ENCODE measurements at places on chromosomes 5 and 9. TPM values are rescaled to one million over a fixed set of nuclear protein-coding genes. Genes with fewer than 3 reads are reported as not detected.

STC2 gene
- 72.4 TPM for total RNA-seq

CNTNAP3 gene
- 63.9 TPM for total RNA-seq

SLC9A3 gene
- 1.7 TPM for total RNA-seq

AUH gene
- 22.2 TPM for total RNA-seq

SUSD3 gene
- total RNA-seq = 0.83 TPM

TCOF1 gene
- total RNA-seq = 27.4 TPM

FTMT gene
- not detected for total RNA-seq

ANKRD31 gene
- 0.06 TPM for total RNA-seq

MELK gene
- total RNA-seq = 0.66 TPM

PCDHGC5 gene
- 3.7 TPM for total RNA-seq

NKD2 gene
- total RNA-seq = 6.5 TPM

TPPP gene
- total RNA-seq = 28.7 TPM

CATSPER3 gene
- 0.65 TPM for total RNA-seq

SH3RF2 gene
- 0.66 TPM for total RNA-seq

PCDHGA12 gene
- total RNA-seq = 13.7 TPM

PCDHB7 gene
- 2.8 TPM for total RNA-seq

DNA sequence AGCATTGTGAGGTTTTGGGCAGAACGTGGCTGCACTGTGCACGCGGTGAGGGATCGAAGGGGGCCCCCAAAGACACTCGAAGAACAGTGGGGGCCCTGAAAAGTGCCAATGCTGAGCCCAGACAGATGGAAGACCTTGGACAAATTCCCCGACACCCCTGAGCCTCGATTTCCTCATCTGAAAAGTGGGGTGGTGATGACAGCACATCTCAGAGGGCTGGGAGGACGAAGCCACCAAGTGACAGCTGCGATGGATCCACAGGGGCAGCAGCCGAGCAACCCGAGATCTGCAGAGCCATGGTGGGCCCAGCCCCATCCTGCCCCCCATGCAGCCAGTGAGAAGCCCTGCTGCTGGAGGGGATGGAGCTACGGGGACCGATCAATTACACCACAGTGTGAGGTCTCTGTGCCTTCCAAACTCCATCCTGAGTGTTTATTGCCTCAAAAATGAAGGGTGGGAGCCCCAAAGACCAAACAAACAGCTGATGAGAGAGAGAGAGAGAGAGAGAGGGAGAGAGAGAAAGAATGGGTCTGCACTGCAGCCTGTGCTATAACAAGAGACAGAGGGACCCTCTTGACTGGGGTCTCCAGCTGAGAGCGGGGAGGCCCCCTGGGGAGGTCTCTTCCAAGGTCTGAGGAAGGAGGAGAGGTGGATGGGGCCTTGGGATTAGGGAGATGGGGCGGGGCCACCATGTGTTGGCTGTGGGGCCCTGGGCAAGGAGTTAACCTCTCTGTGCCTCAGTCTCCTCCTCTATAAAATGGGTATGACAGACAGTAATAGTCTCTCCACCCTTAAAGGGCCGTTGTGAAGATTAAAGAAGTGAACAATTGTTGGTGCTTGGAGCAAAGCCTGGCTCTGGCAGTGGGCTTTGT lies 134.4 kb upstream of the IER5L start:
- H3K4me3 ChIP-seq = no peak overlapping the region
- H3K36me3 ChIP-seq = no peaks in the 10 kb centered on the region
- no peaks in the 10 kb centered on the region for H3K27me3 ChIP-seq
- DNase-seq = no peak

- H3K27ac ChIP-seq = no peak overlapping the region
- H3K4me3 ChIP-seq = no peak overlapping the region
- peaks cover 10% of the 10 kb centered on the region for H3K4me1 ChIP-seq
- DNase-seq = no peak
- H3K36me3 ChIP-seq = peaks cover 68% of the 10 kb centered on the region
These were observed 18.9 kb downstream of the SQSTM1 start for GRCh38 chr5:179839328-179840256.

GRCh38 chr5:159642379-159642778 lies 273.9 kb upstream of the ADRA1B start:
- peaks cover 4% of the 10 kb centered on the region for H3K4me1 ChIP-seq
- peak; percentile 57 for DNase-seq
- no peak overlapping the region for H3K4me3 ChIP-seq
- H3K27ac ChIP-seq = no peak overlapping the region
- no peaks in the 10 kb centered on the region for H3K27me3 ChIP-seq
- H3K36me3 ChIP-seq = no peaks in the 10 kb centered on the region

GRCh38 chr5:77398896-77399295 lies 93.2 kb downstream of the WDR41 start:
- H3K27me3 ChIP-seq = no peaks in the 10 kb centered on the region
- H3K36me3 ChIP-seq = no peaks in the 10 kb centered on the region
- no peak overlapping the region for H3K27ac ChIP-seq
- DNase-seq = no peak
- no peaks in the 10 kb centered on the region for H3K4me1 ChIP-seq

GRCh38 chr9:113483676-113484257 lies 20.2 kb downstream of the RGS3 start:
- H3K27ac ChIP-seq = peak overlapping the region; percentile 86
- H3K4me3 ChIP-seq = no peak overlapping the region
- no peaks in the 10 kb centered on the region for H3K27me3 ChIP-seq
- H3K36me3 ChIP-seq = no peaks in the 10 kb centered on the region
- H3K4me1 ChIP-seq = peaks cover 74% of the 10 kb centered on the region

GRCh38 chr5:141618030-141618803 lies 583 bp downstream of the DIAPH1 start:
- H3K4me3 ChIP-seq = peak overlapping the region; percentile 84
- peak overlapping the region; percentile 91 for H3K27ac ChIP-seq
- H3K36me3 ChIP-seq = peaks cover 25% of the 10 kb centered on the region
- H3K27me3 ChIP-seq = no peaks in the 10 kb centered on the region
- peaks cover 31% of the 10 kb centered on the region for H3K4me1 ChIP-seq
- DNase-seq = no peak

DNA sequence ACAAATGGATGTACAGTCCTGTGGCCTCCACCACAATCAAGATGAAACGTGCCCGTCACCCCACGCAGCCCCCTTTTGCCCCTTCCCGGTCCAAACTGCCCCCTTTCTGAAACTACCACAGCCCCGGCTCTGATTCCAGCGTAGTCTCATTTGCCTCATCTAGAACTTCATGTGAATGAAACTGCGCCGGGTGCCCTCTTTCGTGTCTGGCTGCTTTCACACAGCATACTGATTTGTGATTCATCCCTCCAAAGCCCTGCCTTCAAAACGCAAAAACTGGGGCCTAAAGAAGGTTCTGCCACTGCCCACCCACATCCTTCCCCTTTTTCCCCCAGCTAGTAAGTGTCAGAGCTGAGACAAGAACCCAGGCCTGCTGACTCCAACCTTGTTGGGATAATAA lies 31.5 kb upstream of the NCS1 start:
- H3K27me3 ChIP-seq = no peaks in the 10 kb centered on the region
- H3K36me3 ChIP-seq = peaks cover 7% of the 10 kb centered on the region
- peak overlapping the region; percentile 78 for H3K27ac ChIP-seq

- H3K4me3 ChIP-seq = peak within 1 kb of the TSS; percentile 90
- H3K27me3 ChIP-seq = no peaks in the 10 kb centered on the region
- DNase-seq = no peak
- peaks cover 19% of the 10 kb centered on the region for H3K36me3 ChIP-seq
These were observed at the start of gene LPCAT1 for GRCh38 chr5:1523793-1524480. TSS of gene LPCAT1 (minus strand) at chr5:1523960. CDS start at chr5:1523844, 116 bp downstream.

DNA sequence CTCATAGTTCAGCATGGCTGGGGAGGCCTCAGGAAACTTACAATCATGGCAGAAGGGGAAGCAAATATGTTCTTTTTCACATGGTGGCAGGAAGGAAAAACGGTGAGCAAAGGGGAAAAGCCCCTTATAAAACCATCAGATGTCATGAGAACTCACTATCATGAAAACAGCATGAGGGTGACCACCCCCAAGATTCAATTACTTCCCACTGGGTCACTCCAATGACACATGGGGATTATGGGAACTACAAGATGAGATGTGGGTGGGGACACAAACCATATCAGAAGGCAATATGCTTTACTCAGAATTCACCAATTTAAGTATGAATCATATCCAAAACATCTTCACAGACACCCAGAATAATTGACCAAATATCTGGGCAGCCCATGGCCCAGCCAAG lies 19.7 kb downstream of the MAT2B start:
- H3K27me3 ChIP-seq = no peaks in the 10 kb centered on the region
- no peak for DNase-seq
- H3K4me3 ChIP-seq = no peak overlapping the region
- no peaks in the 10 kb centered on the region for H3K4me1 ChIP-seq
- H3K27ac ChIP-seq = no peak overlapping the region

DNA sequence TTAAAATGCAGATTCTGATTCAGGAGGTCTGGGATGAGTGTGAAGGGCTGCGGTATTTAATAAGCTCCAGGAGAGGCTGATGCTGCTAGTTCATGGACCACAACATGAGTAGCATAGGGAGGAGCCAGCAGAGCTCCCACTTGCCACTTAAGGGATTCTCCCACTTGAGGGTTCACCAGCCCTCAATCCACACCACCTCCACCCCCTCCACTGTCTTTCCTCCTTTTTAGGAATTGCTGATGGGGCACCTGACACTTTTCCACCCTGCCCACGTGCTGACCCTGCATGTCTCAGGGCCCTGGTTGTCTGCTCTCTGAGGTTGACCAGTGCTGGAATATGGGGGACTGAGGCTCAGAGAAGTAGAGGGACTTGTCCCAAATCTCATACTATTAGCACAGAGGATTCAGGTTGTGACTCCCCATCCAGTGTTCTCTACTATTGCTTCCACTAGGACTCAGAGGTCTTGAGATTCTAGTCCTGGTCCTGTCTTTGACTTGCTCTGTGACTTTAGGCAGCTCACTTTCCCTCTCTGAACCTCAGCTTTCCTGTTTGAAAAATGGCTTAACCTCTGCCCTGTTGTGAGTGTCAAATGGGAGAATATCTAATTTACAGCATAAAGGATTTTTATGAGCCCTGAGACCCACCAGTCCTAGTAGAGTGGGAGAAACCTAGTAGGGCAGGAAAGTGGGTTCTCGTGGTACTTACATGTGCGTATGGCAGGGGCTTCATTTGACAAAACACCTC lies 72.9 kb downstream of the PPARGC1B start:
- peaks cover 99% of the 10 kb centered on the region for H3K4me1 ChIP-seq
- no peak overlapping the region for H3K4me3 ChIP-seq
- no peaks in the 10 kb centered on the region for H3K36me3 ChIP-seq
- no peaks in the 10 kb centered on the region for H3K27me3 ChIP-seq
- DNase-seq = no peak
- H3K27ac ChIP-seq = peak overlapping the region; percentile 90

GRCh38 chr9:106324591-106325280 lies 538.2 kb upstream of the ZNF462 start:
- no peak for DNase-seq
- no peak overlapping the region for H3K4me3 ChIP-seq
- no peaks in the 10 kb centered on the region for H3K27me3 ChIP-seq

- peaks cover 21% of the 10 kb centered on the region for H3K4me1 ChIP-seq
- H3K4me3 ChIP-seq = no peak overlapping the region
- DNase-seq = no peak
- no peaks in the 10 kb centered on the region for H3K27me3 ChIP-seq
- peak overlapping the region; percentile 37 for H3K27ac ChIP-seq
These were observed 15.7 kb downstream of the SQSTM1 start for GRCh38 chr5:179836225-179837019.

DNA sequence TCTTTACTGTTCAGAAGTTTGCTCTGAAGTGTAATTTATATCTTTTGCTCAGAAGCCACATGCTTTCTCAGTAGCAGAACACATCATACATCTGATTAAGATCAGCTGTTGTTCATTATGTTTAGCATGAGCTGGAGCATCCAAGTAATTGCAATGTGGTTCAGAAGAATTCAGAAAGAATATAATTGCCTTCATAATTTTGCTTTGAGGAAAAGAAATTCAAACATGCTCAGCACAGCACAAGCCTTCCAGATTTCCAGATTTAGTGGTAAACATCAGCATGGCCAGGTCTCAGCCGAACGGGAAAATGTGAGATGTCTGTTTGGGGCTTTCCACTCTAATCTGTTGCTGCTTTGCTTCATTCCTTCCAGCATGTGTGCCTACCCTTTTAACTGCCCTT lies 65.9 kb downstream of the ITGA1 start:
- H3K27ac ChIP-seq = peak overlapping the region; percentile 59
- H3K36me3 ChIP-seq = no peaks in the 10 kb centered on the region
- H3K27me3 ChIP-seq = no peaks in the 10 kb centered on the region

DNA sequence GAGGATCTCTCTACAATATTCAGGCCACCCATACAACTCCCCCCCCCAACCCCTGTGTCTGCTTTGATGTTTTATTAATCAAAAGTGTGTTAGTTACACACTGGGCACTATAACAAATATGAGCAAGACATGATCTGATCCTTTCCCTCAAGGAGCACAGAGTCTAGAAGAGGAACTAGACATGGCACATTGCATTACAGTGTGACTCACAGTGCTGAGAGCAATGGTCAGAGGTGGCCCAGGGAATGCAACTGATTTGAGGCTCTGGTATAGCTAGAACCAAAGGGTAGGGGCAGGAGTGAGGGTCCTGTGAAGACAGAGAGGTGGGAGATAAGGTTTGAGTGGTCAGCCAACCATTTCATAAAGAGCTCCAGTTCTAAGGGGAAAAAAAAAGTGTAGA lies 539.2 kb downstream of the ACTL7B start:
- no peaks in the 10 kb centered on the region for H3K4me1 ChIP-seq
- no peak overlapping the region for H3K27ac ChIP-seq
- DNase-seq = no peak
- no peaks in the 10 kb centered on the region for H3K36me3 ChIP-seq
- no peak overlapping the region for H3K4me3 ChIP-seq

- H3K4me3 ChIP-seq = peak within 1 kb of the TSS; percentile 67
- peak within 1 kb of the TSS; percentile 84 for H3K27ac ChIP-seq
- peak; percentile 98 for DNase-seq
- no peaks in the 10 kb centered on the region for H3K36me3 ChIP-seq
These were observed at the start of gene RALGPS1 for GRCh38 chr9:126914458-126915280. TSS of gene RALGPS1 (plus strand) at chr9:126914782. CDS start at chr9:126962290, 47,508 bp downstream.

GRCh38 chr5:151214614-151215545 lies 9.0 kb downstream of the CCDC69 start:
- H3K27ac ChIP-seq = peak overlapping the region; percentile 97
- H3K27me3 ChIP-seq = no peaks in the 10 kb centered on the region
- H3K36me3 ChIP-seq = no peaks in the 10 kb centered on the region
- DNase-seq = no peak
- H3K4me3 ChIP-seq = no peak overlapping the region

- no peak for DNase-seq
- H3K4me3 ChIP-seq = no peak overlapping the region
- no peaks in the 10 kb centered on the region for H3K36me3 ChIP-seq
- no peaks in the 10 kb centered on the region for H3K27me3 ChIP-seq
- H3K27ac ChIP-seq = no peak overlapping the region
These were observed 239.9 kb downstream of the FAM114A2 start for GRCh38 chr5:153798830-153799229.

- no peak for DNase-seq
- no peaks in the 10 kb centered on the region for H3K4me1 ChIP-seq
- H3K27ac ChIP-seq = no peak overlapping the region
- H3K4me3 ChIP-seq = no peak overlapping the region
These were observed 251.4 kb downstream of the GLIS3 start for GRCh38 chr9:4048441-4048840.
